NCI-H69 (cell line): ENCODE measurements at places on chromosomes 6 and 20.

GRCh38 chr6:135606392-135606791 is 108.9 kb upstream of the AHI1 start:
- peak; percentile 32 for DNase-seq

- no peak for DNase-seq
These were observed 265.9 kb upstream of the RIN2 start for GRCh38 chr20:19492116-19492515.

DNA sequence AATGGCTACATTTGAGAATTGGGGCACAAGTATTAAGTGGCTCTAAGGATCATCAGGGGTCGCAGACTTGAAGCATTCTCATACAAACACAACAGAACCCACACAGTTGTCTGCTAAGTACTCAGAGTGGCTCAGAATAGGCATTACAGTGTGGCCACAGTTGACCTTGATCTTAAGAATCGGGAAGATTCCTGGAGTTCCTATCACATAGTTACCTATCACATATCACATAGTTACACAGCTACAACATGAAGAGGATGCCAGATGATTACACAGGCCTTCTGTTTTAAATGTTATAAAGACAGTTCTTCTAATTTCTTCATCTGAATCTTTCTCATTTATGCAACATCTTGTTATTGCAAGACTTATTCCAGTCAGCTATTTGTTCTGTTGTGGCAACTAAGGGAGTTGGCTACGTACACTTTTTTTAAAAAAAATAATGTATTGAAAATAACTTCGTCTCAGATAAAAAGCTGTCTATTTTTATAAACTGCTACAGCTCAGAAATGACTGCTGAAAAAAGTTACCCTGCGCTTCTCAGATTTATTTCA is 129.0 kb downstream of the REV3L start:
- no peak for DNase-seq

- peak; percentile 24 for DNase-seq
These were observed 34.2 kb upstream of the SUPT3H start for GRCh38 chr6:45411959-45412358.

- peak; percentile 92 for DNase-seq
These were observed 7.7 kb upstream of the C20orf203 start for GRCh38 chr20:32681175-32682084.
